Activated CD8-positive, alpha-beta memory T cell treated with anti-CD3 and anti-CD28 coated beads for 48 hours (primary cell): ENCODE measurements at places on chromosomes 7 and 10.

DNA sequence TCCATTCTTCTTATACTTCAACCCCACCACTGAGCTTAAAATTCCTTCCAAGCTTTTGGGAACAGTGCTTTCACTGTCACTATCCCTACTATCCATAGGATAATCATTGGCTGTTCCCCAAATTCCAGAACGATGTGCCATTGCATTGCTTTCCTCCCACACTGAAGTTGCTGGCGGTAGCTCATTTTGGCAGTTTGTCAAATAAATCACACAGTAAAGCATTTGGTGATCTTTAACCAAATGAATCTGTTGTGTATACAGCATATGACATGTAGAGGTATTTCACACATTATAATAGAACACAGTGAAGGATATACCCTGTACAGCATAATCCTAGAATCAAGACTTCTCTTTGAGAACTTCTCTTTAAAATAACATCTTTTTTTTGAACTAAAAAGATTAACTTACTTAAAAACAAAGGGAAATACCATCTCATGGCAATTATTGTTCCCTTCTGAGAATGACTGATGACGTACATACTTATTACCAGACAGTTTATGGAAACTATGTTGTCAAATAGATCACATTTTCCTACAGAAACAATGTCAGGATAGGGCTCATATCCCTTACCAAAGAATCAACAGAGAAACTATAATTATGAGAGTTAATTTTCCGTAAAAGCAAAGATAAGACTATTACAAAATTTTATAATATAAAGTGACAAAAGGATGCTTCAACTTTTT is 93.6 kb downstream of the CTNNA3 start:
- no peak for DNase-seq

DNA sequence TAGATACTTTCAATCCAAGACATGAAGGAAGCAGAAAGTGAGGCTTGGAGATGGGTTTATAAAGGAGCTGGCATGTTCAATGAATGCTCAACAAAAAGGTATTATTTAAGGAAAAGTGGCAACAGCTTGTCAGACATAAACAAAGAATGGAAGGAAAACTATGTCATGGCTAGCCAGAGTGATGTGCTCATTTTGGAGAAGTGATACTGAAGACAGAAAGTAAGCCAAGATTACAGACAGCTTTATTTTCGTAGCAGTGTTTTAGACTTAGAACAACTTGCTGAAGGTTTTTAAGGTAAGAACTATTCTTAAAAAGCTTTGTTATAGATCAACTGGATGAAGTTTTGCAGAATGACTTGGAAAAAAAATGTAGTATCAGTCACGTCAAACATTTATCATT is 160.5 kb upstream of the FERD3L start:
- no peak for DNase-seq

GRCh38 chr7:30738026-30738915 is 13.7 kb upstream of the INMT start:
- DNase-seq, result no peak

DNA sequence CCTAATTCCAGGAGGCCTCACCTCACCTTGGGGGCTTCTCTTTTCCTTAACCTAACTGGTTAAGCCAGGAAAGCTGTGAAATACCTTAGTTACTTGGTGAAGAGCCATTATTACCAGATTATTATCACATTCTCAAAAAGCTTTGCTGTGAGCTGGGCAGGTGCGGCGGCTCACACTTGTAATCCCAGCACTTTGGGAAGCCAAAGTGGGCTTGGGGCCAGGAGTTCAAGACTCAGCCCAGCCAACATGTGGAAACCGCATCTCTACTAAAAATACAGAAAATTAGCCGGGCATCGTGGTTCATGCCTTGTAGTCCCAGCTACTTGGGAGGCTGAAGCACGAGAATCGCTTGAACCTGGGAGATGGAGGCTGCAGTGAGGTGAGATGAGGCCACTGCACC is 102.4 kb upstream of the KLF6 start:
- DNase-seq, result no peak

DNA sequence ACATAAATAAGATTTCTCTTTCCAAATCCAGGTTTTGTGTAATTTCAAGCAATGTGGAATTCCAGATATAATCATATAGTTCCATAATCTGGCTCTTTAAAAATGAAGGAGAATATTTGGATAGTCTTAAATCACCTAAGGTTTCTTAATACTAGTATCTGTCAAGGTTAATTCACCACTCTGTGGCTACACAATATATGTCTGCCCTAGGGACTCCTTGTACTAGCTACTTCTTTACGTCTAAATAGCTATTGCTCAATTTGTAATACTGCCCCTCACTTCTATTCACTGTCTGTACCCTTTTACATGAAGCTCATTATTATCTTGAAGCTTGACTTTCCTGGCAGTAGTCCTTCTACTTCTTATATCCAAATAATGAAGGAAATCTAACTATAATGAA is 47.2 kb downstream of the CACNA2D1 start:
- DNase-seq, result no peak

DNA sequence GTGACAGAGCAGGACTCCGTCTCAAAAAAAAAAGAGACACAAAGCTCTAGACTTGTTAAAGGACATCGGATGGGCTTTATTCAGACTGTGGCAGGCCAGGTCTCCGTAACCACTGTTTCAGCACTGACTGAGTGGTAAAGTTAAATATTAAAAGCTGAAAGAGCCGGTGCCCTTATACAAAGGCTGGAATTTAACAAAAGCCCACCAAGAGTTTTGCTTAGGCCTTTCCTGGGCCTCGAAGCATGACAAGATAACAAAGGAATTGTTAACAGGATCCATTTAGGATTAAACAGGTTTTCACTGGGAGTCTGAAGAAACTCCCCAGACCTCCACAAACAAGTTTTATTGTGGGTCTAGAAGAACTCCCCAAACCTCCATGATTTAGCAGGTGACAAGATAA is 727.8 kb downstream of the TYW1 start:
- DNase-seq, result no peak
